ENCODE measurements at places on chromosomes 12 and 14. TPM values are rescaled to one million over a fixed set of nuclear protein-coding genes. Genes with fewer than 3 reads are reported as not detected.
A peak's percentile ranks its signal among the peaks of the same experiment; 100 is the strongest.

Gene IPO4
- 25.1 TPM for total RNA-seq

DNA sequence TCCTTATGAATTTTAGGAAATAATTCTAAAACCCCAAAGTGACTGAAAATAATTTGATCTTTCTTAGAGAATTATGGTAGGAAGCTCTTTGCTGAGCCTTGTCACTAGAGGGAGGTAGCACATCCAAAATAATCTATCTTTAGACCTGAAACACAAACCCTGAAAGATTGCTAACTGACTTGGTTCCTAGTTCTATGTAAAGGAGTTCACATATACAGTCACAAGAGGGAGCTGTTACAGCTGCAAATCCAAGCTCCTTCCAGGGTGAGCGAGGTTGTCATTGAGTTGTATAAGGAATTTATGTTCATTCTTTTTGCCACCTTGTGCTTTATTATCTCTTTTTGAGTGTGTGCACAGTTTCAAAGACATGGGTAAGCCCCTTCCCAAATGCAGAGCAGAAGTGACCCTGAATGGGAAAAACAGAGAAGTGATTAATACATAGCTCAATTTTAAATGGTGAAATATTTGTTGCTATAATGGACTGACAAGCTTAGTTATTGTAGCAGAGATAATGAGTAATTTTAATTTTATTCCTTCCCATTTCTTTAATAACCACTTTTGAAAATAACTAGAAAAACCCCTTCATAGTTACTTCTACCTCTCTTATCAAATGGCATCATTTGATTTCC is 387.9 kb downstream of the DAD1 start:
- DNase-seq, result no peak

DNA sequence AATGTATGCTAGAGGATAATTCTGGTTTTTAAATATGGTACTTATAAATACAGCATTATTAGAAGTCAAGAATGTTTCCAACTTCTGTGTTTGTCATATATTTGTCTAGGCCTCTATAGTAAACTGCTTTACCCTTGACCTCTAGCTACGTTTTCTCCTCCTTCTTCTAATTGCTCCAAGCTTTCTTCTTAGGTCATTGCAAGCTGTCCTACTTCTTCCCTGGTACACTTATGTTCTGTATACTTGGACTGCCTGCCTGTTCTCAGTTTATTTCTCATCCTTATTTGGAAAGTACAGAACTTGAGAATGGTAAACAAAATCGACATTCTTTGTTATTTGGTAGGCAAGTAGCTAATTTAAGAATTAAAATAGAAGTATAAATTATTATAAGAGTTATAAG is 23.9 kb upstream of the ATP2B1 start:
- no peak for DNase-seq

Gene IFI27L2
- total RNA-seq, result 32.4 TPM

DNA sequence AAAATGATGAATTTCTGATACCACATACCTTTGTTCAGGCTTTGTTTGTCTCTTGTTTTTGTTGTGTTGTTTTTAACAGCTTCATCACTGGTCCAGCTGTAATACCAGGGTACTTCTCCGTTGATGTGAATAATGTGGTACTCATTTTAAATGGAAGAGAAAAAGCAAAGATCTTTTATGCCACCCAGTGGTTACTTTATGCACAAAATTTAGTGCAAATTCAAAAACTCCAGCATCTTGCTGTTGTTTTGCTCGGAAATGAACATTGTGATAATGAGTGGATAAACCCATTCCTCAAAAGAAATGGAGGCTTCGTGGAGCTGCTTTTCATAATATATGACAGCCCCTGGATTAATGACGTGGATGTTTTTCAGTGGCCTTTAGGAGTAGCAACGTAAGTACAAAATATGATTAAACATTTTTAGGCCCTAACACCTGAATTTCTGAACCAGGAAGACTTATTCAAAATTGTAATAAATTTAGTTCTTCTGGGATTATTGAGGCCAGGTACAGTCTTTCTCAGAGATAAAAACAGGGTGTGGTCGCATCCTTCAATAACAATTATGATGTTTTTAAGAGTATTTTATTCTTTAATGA is 22.4 kb downstream of the RXYLT1 start:
- no peak for DNase-seq

DNA sequence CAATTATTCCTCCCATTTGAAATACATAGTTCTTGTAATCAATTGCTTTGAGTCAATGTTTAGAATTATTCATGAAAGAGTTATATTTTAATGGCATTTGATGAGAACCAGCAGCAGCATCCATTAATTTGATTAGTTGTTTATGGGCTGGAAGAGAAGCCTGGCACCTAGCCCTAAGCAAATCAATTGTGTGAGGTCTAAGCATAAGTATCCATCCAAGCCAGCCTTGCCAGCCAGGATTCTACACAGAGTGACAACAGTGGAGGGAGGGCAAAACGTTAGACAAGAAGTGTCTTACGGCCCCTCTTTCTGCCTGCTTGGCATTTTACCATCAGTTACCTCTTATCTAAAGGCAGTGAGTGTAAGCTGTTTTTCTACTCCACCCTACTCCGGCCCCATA is 478.5 kb downstream of the NELL2 start:
- no peak for DNase-seq

DNA sequence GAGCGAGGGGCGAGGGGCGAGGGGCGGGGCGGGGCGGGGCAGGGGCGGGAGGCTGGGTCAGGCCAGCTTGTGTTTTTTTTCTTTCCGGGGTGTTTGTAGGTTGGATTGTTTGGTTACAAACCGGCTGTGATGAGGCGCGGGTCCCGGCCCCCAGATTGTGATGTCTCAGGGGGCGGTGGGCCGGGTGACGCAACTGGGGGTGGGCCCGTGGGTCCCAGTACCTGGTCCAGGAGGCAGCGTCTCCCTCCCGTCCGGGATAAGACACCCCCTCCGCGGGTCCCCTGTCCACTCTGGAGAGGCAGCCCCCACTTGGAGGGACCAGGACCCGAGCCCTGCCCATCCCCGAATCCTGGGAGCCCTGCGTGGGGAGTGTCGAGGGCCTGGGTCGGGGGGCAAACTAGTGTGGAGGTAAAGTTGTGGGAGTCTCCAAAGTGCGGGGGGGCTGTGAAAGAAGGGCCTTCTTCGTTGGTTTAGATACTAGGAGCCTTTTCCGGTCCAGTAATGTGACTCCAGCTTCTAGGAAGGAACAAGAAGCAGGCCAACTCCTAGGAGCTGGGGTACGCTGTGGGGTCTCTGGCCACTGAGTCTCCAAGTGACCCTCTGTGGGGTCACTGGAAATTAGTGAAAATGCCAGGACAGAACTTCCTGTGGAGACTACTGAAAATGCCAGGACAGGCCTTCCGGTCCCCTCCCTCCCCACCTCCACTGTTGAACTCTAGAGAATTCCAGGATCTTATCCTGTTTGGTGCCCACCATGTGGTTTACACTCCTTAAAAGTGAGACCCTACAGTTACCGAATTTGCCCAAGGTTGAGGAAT is 579 bp upstream of the CLMN start:
- no peak for DNase-seq

GRCh38 chr12:52787324-52788191 is 8.4 kb downstream of the KRT3 start:
- DNase-seq, result peak; percentile 22

DNA sequence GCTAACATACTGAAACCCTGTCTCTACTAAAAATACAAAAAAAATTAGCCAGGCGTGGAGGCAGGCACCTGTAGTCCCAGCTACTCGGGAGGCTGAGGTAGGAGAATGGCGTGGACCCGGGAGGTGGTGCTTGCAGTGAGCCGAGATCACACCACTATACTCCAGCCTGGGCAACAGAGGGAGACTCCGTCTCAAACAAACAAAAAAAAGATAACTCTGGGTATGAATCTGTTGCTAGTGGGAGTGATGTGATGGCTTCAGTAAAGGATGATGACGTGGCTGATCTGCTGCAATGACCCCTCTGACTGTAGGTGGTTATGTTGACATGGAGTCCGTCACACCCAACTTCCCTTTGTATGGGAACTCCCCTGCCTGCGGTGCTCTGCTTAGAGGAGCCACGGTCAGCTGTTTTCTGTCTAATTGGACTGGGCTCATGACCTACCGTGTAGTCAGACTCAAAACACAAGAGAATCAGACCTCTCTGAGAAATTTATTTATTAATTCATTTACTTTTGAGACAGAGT is 59.1 kb upstream of the MED13L start:
- DNase-seq, result no peak

Gene TRIM9
- total RNA-seq, result 0.32 TPM

DNA sequence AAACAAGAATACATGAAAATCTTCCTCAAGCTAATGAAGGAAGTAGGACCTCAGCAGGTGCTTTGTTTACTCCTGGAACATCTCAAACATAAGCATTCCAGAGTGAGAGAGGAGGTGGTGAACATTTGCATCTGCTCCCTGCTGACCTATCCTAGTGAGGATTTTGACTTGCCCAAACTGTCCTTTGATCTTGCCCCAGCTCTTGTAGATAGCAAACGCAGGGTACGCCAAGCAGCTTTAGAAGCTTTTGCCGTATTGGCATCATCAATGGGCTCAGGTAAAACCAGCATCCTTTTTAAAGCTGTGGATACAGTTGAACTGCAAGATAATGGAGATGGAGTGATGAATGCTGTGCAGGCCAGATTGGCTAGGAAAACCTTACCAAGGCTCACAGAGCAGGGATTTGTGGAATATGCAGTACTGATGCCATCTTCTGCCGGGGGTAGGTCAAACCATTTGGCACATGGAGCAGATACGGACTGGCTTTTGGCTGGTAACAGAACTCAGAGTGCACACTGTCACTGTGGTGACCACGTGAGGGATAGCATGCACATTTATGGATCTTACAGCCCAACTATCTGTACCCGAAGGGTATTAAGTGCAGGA is 1.9 kb downstream of the TOGARAM1 start:
- DNase-seq, result no peak

DNA sequence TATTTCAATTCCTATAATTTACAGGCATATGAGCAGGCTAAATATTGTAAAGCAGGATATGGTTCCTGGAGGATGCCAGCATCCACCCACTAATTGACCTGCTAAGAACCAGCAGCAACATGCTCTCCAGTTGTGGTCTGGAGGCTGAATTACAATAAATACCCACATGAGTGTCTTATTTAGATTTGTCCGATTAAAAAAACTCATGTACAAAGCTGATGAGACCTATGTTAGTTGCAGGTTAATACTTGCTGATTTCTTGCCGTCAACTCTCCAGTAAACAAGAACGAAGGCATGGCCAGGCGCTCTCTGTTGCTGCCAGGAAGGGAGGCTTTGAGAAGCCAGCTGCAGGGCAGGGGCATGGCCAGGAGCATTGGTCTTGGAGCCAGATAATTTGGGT is 169.3 kb upstream of the PRICKLE1 start:
- no peak for DNase-seq

Gene RND1
- 7.1 TPM for total RNA-seq

- no peak for DNase-seq
These were observed 107.3 kb upstream of the CLEC14A start for GRCh38 chr14:38363217-38363616.
